ENCODE measurements at places on chromosomes 2 and 18.

GRCh38 chr18:9631814-9632496 is 17.6 kb upstream of the PPP4R1 start:
- DNase-seq, result no peak

- DNase-seq, result no peak
Observed at GRCh38 chr18:79784965-79785770, 12.6 kb upstream of the KCNG2 start.

- DNase-seq, result no peak
Observed at GRCh38 chr2:186841940-186842339, 7.0 kb downstream of the ZSWIM2 start.

- DNase-seq, result no peak
Observed at GRCh38 chr2:143901185-143901842, 618.6 kb downstream of the ZEB2 start.

GRCh38 chr2:67240507-67240906 is 156.6 kb upstream of the ETAA1 start:
- no peak for DNase-seq

- DNase-seq, result no peak
Observed at GRCh38 chr18:71293322-71293721, 1004.5 kb downstream of the SOCS6 start.

DNA sequence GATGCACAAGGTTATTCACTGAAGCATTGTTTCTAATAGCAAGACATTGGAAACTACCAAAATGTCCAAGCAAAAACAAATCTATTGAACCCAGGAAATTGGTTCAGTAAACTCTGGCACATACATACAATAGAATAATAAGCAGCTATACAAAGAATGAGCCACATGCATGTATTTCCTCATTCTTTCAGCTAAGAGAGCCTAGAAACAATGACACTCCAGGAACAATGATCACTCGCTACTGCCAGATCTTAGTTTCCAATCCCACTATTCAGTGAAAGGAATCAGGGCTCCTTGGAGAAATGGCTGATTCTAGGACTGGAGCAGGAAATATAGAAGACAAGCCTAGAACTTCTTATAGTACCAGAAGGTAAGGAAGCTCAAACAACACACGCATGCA is 221.9 kb upstream of the AGAP1 start:
- no peak for DNase-seq

GRCh38 chr2:86542814-86543213 is 20.4 kb downstream of the CHMP3 start:
- DNase-seq, result no peak

- no peak for DNase-seq
Observed at GRCh38 chr18:22167091-22167470, 2.3 kb upstream of the GATA6 start.

DNA sequence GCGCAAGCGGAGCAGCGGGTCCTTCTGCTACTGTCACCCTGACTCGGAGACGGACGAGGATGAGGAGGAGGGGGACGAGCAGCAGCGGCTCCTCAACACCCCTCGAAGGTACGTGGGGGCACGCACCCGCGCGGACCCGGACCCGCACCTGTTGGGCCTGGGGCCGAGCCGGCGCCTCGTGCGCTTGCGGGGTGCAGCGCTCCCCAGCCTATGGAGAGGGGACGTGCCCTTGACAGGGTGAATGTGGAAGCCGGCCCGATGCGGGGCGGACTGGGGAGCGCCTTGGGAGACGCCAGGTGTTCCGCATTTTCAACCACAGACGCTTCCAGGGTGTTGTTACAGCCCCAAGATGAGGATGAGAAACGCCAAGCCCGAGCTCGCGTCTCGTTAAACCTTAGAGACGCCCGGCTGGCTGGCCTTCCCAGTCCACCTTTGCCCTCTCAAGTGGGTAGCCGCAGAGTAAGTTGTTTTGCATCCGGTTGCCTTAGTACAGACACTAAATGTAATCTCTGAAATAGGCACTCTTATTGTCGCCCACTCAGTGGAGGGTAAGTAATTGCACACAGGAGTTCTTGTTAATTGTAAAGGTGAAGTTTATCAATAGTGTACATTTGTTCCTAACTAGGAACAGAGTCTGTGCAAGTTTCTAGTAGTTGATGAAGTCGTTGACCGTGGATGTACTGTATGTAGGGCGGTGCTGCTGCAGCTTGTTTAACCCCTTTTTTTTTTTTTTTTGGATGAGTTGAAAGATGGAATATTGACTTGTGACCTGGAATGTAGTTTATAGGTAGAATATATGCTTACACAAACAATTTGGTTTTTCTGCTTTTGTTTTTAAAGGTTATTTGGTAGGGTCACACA is 815 bp downstream of the GMCL1 start:
- DNase-seq, result peak; percentile 30

DNA sequence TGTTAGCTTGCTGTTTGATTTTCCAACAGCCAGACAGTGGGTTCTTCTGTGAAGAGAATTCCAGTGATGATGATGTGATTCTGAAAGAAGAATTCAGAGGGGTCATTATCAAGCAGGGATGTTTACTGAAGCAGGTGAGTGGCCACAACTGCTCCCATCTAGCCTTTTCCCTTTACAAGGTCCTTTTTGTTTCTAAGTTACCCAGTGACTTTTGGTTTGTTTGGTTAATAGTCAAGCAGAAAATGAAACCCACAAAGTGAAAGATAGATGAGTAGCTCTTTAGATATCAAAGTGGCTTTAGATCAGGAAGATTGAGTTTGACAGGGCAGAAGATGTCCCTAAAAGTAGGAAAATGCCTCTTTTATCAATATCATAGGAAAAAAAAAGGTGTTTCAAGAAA is 23.3 kb downstream of the PLEK start:
- DNase-seq, result no peak

DNA sequence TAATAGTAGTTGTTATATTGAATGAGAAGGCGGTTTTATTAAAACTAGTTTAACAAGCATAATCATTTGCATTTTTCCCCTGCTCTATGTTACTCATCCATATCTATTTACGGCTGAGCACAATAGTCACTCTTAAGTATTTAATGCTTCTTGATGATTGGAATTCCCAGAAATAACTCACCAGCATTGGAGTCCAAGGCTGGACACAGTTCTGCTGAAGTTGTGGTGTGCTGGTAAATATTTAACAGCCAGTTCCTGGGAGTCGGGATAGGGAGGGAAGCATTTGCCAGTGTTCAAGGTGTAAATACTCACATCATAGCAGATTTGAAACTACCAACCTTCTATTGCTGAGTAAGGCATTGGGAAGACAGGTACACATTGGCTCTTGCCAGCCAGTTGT is 315.1 kb downstream of the MTX2 start:
- no peak for DNase-seq

DNA sequence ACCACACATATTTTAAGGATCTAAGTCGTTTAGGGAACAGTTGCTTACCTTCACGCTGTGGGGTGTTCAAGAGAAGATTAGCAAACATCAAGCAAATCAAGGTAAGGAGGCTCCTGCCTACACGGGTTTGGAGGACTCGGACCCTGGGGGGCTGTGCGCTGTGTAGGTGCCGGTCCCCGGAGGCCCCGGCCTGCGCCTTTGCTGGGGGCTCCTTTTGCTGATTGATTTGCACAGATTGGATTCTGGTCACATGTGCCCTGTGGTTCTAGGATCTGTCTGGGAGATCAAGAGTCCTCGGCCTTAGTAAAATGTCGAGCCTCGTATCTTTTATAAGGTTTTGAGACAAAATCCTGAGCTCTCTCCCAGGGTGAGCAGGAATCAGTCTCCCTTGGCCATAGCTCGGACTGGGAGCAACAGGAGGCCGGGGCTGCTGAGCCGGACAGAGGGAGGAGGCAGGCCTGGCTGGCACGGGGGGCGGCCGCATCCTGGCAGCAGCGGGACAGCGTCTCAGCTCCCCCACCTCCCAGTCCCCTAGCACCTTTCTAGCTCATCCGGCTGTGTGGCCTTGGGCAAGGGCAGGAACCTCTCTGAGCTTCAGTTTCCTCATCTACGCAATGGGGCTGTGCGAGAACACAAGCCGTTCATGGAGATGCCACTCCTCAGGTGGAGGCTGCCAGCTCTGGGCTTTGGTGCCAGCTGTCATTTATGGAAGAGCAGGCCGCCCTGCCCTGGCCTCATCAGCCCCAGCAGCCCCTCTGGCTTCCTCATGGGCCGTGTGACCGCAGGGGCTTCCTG is 147.2 kb downstream of the MBP start:
- DNase-seq, result no peak

DNA sequence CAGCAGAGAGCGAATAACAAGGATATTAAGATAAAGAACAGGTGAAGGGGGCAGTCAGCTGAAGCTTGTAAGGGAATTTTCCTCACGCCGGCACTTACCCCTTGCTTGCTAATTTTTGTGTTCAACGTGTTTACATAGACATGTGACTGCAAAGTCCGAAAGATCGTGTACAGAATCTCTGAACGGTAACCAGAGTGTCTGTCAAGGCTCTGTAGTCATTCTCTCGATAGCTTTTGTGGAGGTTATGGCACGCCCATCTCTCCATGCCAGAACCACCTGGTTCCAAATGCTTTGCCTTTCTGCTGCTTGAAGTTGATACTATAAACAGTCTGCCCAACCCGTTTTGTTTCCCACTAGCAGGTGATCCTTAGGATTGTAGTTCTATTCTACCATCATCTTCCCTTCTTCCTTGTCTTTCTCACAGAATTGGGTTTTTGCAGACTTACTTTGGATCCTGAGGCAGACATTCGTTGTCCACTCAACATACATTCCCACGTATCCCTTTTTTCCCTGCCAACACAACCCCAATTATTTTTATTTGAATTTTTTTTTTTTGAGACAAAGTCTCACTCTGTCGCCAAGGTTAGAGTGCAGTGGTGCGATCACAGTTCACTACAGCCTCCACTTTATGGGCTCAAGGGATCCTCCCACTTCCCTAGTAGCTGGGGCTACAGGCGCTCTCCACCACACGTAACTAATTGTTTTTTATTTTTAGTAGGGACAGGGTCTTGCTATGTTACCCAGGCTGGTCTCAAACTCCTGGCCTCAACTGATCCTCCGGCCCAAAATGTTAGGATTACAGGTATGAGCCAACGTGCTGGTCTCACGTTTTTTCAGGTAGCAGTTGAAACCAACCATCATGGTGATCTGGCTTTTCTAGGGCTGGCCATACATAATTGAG is 1.3 kb upstream of the USP34 start:
- DNase-seq, result peak; percentile 41

DNA sequence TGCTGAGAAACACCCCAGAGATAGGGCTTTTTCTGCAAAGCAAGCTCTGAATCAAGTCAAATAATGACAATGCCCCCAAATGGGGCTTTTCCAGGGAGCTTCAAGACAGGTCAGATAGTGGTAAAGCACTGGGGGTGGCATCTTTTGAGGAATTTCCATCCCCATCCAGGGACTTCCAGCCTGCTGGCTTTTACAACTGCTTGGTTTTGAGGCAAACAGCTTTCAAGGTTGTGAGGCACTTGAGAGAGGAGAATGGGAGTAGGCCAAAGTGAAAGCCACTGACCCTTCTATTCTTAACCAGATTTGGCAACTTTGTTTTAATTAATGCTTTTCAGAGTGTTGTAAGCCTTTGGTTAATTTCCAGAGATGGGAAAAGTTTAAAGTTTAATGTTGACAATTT is 762.0 kb upstream of the POU3F3 start:
- no peak for DNase-seq

- DNase-seq, result no peak
Observed at GRCh38 chr18:45642238-45642637, 27.0 kb downstream of the SLC14A2 start.

- no peak for DNase-seq
Observed at GRCh38 chr2:34731292-34731691, 1132.2 kb upstream of the FAM98A start.

DNA sequence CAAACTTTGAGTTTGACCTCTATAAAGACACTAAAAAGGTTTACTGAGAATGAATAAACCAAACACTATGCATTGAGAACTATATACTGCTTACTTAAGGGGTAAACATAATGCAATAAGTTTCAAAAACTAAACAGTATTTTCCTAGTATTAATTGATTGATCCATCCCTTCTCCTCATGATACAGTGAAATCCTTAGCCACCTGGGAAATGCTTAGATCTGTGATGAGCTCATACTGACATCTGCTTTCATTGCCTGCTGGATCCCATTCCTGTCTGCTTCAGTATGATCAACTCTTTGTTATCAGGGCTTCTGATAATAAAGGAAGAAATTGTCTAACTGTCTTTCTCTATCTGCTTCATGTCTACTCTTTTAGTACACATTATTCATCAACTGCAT is 74.9 kb upstream of the UBE2E3 start:
- DNase-seq, result no peak

- DNase-seq, result no peak
Observed at GRCh38 chr18:63161032-63161760, 158.4 kb downstream of the BCL2 start.

GRCh38 chr18:25771796-25772195 is 318.6 kb downstream of the SS18 start:
- DNase-seq, result no peak

- DNase-seq, result no peak
Observed at GRCh38 chr2:186806591-186806990, 42.4 kb downstream of the ZSWIM2 start.

- no peak for DNase-seq
Observed at GRCh38 chr2:20985062-20985461, 58.8 kb downstream of the APOB start.

GRCh38 chr2:65300134-65300760 is 72.6 kb downstream of the ACTR2 start:
- DNase-seq, result no peak

DNA sequence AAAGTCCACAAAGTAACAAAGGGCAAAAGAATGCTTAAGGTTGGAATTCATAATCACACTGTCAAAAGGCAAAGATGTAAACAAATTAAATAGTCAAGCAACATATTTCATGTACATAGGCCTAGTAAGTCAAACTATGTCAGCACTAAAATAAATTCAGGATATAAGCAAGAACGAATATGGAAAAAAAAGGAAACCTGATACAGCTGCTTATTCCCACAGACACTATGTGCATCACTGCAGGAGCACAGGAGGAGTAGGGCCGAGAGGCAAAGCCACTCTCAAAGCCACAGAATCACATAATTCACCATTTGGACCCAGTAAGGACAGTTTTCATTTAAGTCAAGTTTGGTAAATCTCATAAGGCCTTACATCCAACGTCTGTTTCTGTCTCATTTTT is 116.6 kb downstream of the SATB2 start:
- no peak for DNase-seq

DNA sequence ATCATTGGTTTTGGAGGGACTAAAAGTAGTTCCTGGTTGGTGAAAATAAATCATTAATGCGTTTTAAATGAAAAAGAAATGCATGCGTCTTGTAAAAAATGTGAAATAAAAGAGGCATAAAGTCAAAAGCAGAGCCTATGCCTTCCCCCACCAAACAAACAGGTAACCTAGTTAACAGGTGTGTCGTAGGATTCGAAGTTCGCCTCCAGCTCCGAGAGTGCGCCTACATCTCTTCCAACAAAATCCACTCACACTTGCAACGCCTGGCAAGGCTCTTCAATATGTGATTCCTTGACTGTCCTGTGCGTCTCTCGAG is 677 bp upstream of the SMAD4 start:
- DNase-seq, result peak; percentile 65

DNA sequence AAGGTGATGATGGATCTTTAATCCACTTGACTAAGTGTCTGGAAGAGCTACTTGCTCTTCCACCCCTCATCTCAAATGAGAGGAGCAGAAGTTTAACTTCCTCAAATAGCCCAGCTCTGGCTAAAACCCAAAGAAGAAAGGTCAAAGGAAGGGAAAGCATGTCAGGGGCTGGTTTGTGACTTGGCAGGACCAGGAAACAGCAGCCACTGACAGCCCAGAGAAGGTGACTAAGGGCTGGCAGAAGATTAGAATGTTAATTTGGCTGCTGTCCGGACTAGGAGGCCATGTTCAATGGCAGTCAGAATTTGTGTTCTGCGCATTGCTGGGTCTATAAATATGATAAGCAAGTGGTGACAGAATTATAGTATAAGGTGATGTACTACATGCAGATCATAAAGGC is 386.2 kb downstream of the SETBP1 start:
- no peak for DNase-seq

- no peak for DNase-seq
Observed at GRCh38 chr2:224576088-224576715, 9.0 kb downstream of the CUL3 start.

Data from NCI-H1105 treated with DMSO at 0.1 percent for 48 hours (cell line).